ENCODE measurements at places on chromosomes 1 and 21.
A peak's percentile ranks its signal among the peaks of the same experiment; 100 is the strongest.

DNA sequence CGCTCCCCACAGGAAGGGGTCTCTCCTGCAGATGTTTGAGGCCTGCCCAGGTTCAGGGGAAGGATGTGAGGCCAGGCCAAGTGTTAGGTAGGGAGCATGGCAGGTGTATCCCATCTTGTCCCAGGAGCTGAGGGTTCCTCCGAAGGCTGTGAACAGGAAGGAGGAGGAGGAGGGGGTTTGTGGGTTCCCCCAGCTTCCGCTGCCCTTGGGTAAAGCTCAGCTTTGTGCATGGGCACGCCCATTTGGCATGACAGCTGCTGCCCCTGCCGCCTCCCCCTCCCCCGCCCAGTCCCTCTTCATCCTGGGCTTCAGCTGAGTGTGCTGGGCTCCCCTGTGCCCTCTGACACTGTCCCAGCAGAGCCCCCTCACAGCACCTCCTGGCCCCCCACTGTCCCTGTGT lies 25.5 kb downstream of the TNFRSF8 start:
- no peak for DNase-seq

DNA sequence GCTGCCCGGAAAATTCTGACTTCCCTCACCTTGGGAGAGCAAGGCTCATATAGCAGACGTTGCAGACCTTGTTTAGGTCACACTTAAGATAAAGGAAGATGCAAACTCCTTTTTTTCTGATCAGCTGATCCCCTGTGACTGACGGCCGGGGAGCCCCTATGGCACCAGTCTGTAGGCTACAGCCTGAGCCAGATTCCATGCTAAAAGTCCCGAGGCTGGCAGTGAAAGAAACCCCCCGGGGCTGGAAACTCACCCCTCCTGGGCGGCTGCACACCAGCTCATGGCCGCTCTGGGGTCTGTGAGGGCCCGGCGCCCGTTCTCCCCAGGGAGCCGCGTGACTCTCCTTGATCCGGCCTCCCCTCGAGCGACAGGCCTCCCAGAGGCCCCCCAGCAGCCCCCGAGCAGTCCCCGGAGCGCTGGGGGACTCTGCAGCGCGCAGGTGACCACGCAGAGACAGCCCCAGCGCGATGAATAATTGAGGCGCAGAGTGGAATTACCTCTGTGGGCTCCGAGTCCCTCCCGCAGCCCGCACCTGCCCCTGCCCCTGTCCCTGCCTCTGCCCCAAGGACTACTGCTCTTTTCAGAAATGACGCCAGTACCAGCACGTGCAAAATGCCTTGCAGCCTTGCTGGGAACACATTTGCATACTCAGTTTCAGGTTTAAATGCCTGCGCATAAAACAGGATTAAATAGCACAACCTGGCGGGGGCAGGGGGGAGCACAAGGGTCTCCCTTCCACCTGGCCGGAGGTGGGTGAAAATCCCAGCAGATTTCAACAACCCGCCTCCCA lies 62.6 kb upstream of the CLDN14 start:
- peak; percentile 80 for DNase-seq

GRCh38 chr1:195721210-195721971 lies 886.8 kb downstream of the KCNT2 start:
- no peak for DNase-seq

DNA sequence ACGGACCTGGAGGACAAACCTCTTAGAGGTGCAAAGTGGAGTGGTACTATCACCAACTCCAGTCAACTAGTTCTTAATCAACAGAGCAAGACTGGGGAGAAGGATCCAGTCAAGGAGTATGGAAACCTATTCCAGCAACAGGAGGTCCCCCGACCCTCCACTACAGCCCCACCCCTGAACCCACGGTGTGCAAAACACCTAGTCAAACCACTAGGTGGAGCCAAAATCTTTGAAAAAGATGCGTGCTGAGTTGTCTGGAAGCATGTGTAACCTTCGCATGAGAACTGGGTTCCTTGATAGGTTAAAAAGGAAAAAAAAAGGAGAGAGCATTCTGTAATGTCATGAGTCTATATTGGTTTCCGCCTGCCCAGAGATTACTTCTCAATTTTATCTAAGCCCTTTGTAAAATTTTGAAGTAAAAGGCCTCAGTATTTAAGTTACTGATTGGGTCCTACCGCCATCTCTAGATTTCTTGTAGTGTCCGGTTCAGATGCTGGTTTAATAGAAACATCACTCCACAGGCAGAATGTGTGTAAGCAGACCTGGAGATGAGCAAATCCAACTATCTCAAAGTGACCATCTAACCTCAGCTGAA lies 81.9 kb upstream of the HAO2 start:
- DNase-seq = no peak

GRCh38 chr1:3846541-3846940 lies 10.5 kb downstream of the CEP104 start:
- DNase-seq = no peak

DNA sequence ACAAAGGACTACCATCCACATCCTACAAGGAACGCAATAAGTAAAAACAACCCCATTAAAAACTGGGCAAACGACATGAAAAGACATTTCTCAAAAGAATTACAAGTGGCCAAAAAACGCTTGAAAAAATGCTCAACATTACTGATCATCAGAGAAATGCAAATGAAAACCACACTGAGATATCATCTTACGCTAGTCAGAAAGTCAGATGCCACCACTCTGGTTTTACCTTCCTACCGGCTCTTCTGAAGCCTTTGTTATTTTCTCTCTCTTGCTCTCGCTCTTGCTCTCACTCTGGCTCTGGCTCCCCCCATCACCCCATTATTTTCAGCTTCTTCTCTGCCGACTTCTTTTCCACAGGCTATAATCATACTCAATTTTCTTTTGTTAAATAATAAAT lies 38.8 kb downstream of the VPS45 start:
- DNase-seq = no peak

GRCh38 chr1:208248991-208249696 lies 5.0 kb upstream of the PLXNA2 start:
- no peak for DNase-seq

DNA sequence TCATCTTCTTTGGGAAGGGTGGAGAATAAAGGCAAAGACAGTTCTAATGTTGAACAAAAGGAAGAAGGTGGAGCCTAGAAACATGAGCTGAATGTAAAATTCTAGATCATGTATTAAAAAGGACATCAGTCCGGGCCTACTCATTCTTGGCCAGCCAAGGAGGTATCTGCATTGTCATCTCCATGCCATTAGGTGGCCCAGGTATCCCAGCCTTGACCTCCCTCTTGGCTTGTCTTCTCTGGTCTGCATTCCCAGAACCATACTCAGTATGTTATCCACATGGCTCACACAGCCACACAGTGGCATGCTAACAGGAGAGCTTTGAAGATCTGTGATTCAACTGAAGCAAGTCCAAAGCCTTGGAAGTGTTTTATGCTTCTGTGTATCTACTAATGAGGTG lies 369.8 kb upstream of the KAZN start:
- no peak for DNase-seq

DNA sequence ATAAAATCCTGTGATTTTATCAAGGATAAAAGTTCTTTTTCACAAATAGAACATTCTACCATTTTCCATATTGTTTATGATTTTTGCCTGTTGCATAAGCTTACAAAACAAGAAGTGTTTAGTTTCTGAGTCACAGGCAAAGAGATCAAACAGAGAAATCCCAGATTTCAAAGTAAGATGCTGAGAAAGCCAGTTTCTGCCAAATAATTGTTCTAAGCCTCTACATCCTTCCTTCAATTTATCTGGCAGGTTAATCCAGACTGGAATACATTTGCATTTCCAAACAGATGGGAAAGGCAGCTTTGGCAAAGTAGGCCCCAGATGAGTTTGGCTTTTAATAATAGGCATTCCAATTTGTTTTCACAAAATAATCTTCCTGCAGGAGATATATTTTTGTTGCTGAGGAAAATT lies 2.5 kb downstream of the SLC1A7 start:
- DNase-seq = no peak

DNA sequence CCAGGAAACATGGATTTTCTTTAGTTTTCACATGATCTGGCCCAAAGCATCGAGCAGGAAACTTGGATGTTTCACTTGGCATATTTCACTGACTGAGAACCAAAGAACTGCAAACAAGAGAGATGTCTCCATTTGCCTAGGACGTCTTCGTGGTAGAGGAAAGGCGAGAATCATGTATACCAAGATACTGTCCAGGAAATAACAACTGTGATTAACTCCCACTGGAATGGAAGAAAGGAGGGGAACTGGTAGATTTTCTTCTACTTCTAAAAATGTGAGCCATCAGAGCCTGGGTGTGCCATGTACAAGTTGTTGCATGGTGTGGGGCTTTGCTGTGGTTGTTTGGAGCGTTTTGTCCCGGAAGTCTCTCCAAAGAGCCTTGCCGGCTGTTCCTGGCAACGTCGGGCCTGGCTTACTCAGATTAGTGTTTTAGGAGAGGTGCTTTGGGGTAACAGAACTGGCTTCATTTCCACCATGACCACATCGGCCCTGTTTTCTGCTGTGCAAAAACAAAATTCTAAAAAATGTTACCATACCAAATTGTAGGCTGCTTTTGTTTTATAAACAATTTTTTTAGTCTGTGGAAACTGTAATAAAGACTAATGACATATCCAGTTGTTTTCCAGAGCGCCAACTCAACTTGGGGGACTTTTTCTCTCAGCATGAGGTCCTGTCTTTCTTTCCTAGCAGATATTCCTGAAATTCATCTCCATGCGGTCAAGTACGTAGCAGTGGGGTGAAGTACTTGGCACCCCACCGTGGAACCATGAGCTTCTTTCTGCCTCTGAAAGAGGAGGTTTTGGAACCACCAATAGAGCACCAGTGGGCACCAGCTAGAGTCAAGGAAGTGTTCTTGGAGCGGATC lies 118.3 kb downstream of the TM2D1 start:
- DNase-seq = no peak

- no peak for DNase-seq
Observed at GRCh38 chr1:202073206-202073605, 49.5 kb upstream of the GPR37L1 start.

- no peak for DNase-seq
Observed at GRCh38 chr1:21436488-21437340, 3.2 kb upstream of the NBPF3 start.
